Mesothelial cell of epicardium (in vitro differentiated cells): ENCODE measurements at places on chromosomes 2 and 18.
A peak's percentile ranks its signal among the peaks of the same experiment; 100 is the strongest.

DNA sequence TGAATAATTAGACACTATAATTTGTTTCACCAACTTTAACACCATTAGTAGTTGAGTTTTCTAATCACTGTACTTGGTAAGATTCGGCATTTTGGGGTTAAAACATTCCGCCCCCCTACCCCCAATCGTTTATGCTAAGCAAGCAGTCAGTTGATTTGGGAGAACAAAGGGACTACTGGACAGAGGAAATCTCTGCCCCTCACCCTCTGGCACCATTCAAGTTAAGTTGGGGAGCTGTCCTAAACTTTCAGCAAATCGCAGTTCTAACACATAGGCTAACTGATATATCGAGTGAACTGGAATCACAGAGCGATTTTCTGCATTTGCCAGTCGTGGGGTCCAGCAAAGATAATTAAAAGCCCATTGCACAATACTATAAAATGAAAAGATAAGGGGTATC is 5.6 kb downstream of the KLF7 start:
- DNase-seq: no peak

DNA sequence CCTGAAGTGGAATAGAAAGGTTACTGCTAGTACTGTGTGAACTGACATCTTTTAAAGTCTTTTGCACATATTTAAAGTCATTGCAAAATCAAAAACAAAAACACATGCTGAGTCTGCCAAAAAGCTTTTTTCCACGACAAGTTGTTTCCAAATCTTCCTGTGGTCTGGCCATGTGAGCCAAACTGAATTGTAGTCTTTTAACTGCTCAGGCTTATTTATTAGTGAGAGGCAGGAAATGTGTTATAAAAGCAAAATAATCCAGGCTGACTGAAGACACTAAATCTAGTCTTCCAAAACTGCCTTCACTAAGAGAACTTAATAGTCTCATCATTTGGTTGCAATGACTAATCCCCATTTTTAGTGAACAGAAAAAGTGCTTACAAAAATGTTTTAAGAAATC is 2.3 kb downstream of the KRCC1 start:
- no peak for DNase-seq

- no peak for DNase-seq
Measured at GRCh38 chr2:179268277-179268925, 3.8 kb upstream of the SESTD1 start.

DNA sequence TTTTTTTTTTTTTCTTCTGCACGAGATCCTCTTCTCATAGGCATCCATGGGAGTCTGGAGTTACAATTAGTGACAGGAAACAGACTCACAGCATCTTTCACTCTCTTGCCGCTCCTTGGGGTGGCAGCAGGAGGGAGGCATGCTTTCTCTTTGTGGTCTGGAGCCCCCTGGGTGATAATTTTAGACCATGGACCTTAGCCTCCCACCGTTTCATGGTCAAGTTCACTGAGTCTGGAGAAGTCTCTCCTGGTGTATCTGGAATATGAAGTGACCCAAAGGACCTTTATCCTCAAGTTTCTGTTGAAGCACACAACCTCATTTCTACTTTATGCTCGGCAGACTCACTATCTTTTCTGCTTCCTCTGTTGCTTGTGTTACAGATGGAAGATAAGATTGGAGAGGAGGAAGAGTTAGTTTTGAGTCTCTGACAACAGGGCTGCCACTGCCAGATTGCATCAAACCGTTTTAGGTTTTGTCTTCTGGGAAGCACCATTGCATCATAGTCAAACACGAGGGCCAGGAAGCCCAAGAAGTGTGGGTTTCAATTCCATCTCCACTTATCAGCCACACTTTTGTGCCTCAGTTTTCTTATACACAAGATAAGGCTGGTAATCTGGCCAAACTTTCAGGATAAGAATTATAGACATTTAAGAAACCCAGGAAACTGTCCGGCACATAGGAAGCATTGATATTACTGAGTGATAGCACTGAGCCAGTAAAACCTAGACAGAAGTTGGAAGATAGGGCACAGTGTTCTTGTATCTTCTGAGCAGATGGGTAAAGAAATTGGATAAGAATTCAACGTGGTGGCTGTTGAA is 62.3 kb downstream of the ADCYAP1 start:
- DNase-seq: no peak

DNA sequence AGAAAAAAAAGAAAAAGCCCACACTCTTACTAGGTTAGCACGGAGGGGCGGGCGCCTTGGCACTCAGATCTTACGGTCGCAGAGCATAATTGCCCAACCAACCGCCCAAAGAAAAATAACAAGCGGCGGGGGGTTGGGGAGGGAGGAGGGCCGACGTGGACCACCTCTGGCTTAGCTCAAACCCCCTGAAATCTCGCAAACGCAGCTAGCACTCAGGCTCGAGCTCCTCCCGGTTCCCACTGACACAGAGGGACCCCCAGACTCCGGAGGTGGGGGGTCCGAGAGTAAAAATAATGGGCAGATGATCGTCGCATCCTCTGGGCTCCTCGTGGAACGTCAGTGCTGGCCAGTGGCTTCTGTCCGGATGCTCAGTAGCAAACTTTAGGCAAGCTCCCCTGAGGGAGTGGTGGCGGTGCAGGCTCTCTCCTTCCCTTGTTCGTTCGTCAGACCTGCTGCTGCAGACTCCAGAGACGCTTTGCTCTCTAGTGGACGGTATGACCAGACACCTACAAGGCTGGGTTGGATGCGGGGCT is 12.0 kb downstream of the CATIP start:
- DNase-seq: no peak

DNA sequence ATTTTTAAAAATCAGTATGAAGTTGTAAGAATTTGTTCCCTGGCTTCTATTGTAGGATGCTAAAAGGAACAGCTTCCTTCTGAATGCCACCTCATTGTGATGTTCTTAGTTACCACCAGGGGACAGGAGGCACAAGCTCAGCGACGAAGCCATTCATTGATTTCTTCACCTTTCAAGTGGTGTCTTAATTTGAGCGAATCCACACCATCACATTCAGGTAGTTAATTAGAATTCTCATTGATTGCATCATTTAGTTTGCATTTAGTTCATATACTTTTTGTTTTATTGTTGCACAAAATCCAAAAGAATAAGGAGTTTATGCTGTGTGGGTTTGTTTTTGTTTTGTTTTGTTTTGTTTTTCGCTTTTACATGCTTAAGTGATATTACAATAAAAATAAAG is 23.1 kb downstream of the CYP27C1 start:
- no peak for DNase-seq

DNA sequence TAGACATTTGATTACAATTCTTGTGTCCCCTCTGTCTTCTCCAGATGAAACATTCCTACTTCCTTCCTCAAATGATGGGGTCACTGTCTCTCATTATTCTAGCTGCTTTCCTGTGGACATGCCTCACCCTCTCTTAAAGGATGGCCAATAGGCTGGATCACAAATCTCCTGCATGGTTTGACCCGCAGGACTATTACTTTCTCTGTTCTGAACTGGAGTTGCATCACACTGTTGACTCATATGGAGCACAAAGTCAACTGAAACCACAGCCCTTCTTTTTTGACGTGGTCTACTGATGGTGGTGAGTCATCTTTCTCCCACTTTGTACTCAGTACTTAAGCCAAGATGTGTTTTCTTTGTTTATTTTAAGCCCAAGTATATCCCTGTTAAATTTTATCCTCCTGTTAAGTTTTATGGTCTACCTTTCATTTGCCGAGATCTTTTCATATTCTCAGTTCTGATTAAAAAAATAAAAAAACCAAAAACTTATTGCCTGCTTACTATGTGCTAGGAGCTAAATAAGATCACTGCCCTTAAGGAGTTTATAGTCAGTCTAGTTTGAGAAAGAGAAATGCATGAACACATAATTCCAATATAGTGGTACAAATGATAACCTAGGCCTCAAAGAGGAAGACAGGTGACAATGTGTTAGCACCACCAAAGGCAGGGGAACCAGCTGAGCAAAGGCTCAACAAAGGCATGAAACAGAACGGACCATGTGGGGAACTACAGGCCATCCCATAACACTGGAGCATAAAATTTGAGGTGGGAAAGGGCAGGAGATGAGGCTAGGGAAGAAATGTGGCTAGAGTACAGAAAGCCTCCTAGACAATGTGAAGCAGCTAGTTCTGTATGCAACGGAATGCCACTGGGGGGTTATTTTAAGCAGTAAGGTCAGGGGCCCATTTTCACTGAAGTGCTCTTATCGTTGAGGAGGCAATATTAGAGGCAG is 67.6 kb upstream of the ZFP36L2 start:
- DNase-seq: no peak

DNA sequence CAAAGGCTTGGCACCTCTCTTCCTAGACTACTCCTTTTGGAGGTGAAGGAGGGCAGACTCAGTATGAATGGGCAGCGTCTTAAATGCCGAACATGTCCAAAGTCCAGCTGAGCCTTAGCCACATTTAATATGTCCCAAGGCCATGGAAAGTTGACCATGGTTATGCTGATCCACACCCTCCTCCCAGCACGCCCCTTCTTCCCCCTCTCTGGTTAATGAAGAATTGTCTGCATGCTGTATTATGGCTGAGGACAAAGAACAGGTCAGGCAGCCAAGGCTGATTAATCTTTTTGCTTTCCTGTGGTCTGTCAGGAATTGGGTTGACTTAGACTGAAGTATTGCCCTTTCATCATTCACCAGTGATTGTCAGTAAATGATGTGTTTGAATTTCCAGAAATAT is 5.8 kb upstream of the MYOM1 start:
- no peak for DNase-seq

DNA sequence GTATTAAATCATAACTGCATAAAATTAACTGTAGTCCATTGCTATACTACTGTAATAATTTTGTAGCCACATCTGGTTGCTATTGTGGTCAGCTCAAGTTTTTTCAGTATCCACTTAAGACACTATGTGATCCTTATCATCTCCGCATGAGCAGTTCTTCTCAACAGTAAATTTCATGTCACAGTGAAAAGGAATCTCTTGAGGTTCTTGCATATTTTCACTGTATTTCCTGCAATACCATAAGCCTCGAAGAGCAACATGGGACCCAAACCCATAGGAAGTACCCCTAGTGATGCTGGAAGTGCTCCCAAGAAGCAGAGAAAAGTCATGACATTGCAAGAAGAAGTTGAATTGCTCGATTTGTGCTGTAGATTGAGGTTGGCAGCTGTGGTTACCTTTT is 86.7 kb downstream of the LDLRAD4 start:
- no peak for DNase-seq

DNA sequence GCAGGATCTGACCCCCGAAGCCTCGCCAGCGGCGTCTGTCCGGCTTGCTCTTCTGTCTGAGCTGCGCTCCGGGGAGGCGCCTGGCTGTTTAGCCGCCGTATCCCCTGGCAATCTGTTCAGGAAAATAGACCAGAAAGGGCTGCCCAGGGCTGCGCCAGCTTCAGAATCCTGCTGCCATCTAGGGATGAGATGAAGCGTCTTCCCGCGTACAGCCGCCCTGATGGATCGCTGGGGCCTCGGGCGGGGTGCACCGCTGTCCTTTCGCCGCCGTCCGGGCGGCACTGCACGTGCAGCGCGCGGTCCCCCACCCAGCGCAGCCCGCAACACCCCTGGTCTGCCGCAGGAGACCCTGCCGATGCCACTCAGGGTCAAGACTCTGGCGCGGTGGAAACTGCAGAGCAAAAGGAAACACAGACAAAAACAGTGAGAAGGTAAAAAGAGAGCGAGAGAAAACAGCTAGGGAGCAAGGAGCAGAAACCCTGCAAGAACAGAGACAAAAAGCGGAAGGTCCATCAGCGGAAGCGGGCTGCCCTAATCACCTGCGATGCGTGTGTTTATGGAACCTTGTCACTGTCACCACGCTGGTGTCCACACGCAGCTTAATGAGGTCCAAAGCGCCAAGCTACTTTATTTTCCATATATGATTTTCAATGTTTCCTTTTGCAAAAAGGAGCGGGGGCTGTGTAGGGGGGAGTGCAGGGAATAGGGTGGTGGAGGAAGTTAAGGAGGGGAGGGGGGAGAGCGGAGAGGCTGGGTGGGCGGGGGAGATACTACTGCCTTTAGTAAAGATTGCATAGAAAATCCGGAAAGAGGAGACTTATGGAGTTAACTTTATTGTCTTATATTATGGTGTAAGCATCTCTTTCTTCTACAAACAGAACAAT is 2113.3 kb upstream of the PIK3C3 start:
- peak; percentile 22 for DNase-seq

GRCh38 chr2:211455216-211455841 is 898.9 kb downstream of the CPS1 start:
- DNase-seq: peak; percentile 53

GRCh38 chr18:50034029-50034428 is 160.9 kb downstream of the MYO5B start:
- no peak for DNase-seq

- DNase-seq: no peak
Measured at GRCh38 chr2:197157879-197158537, 152.6 kb downstream of the ANKRD44 start.

DNA sequence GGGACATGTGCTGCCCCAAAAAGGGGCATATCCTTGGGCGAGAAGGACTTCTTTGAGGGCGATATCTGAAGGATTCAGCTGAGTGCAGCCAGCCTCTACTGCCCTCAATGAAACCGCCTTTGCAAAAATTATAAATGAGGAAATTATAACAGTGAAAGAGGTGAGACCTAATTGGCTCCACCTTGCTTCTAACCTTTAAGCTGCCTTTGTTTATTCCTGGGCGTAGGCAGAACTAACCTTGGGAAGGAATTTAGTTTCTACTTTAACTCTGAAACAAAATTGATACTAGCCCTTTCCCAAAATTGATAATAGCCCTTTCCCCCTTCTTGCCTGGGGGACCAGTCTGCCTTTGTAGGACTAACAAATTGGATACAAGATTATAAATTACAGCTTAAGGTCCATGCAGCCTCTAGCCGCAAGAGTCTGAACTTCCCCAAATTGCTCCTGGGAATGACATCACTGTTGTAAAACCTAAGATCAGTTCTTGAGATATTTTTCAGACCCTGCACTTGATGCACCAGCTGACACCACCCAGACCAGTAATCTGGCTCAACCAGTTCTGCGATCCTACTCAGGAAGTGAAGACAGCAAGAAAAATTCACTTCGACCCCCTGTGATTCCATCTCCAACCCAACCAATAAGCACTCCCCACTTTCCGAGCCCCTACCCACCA is 36.0 kb upstream of the ASAP2 start:
- DNase-seq: no peak
